GM13977 (cell line): ENCODE measurements at places on chromosomes 13 and 19.

GRCh38 chr13:81442904-81443303 lies 1102.0 kb upstream of the SPRY2 start:
- no peak for DNase-seq

DNA sequence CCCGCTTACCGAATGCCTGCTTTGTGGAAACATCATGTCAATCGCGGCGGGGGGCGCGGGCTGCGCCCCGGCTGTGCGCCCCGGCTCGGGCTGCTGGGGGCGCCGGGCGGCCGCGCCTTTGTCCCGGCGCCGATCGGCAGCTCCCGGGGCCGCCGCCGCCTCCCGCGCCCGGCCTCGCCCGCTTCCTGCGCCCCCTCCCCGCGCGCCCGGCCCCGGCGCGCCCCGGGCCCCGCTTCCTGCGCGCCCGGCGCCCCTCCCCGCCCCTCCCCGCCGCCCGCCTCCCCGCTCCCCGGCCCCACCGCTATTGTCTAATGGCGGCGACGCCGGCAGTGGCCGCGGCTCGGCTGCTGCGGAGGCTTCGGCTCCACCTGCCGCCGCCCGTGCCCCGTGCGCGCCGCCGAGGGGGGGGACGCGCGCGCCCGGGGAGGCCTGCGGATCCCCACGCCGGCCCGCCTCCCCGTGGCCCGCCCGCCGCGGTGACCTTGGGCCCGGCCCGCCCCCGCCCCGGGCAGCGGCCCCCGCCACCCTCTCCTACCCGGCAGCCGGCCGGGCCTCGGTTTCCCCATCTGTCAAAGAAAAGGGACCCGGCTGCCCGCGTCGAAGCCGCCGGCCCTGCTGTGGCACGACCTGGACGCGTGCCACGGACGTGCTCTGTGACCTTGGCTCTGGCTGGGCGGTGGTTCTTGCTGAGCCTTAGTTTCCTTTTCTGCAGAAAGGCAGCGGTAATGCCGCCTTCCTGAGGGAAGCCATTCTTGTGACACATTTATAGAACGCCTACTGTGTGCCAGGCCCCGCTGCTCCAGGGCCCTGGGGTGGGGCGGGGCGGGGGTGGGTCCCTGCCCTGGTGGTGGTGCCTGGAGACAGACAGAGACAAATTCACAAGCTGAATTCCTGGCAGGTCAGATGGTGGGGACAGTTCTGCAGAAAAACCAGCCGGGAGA lies at the start of gene TLE5:
TLE5 (minus strand) TSS at position 331 of the 941 bp plus-strand sequence; CDS start at position 36, 295 bp downstream.
- DNase-seq = peak; percentile 91

- peak; percentile 78 for DNase-seq
Observed at GRCh38 chr19:17703824-17704463, 15.3 kb upstream of the MAP1S start.

DNA sequence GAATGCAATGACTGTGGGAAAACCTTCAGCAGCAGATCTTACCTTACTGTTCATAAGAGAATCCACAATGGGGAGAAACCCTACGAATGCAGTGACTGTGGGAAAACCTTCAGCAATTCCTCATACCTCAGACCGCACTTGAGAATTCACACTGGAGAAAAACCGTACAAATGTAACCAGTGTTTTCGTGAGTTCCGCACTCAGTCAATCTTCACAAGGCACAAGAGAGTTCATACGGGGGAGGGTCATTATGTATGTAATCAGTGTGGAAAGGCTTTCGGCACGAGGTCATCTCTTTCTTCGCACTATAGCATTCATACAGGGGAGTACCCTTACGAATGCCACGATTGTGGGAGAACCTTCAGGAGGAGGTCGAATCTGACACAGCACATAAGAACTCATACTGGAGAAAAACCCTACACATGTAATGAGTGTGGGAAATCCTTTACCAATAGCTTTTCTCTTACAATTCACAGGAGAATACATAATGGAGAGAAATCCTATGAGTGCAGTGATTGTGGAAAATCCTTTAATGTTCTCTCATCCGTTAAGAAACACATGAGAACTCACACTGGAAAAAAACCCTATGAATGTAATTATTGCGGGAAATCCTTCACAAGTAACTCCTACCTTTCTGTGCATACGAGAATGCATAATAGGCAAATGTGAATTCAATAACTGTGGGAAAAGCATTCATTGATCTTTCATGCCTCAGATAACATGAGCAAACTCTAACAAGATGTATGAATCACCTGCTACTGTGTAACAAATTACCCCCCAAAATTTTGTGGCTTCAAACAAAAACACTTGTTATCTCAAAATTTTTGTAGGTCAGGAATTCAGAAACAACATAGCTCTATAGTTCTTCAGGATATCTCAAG lies 13.8 kb downstream of the ZNF557 start:
- no peak for DNase-seq

DNA sequence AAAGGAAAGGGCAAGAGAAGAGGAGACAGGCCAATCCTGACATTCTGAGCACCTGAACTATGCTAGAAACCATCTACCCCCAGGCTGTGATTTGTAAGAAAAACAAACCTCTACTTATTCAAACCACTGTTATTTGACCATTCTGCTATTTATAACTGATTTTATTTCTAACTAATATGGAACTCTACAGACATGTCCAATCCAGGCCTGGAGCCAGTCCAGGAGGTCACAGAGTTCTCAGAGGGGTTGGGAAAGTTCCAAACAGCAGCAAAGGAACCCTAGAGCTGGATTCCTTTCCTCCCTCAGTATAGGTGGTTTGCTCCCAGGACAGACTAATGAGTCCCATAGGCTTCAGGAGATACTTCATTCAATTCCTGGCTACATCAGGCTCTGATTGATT lies 24.2 kb downstream of the SIAH3 start:
- DNase-seq = no peak

DNA sequence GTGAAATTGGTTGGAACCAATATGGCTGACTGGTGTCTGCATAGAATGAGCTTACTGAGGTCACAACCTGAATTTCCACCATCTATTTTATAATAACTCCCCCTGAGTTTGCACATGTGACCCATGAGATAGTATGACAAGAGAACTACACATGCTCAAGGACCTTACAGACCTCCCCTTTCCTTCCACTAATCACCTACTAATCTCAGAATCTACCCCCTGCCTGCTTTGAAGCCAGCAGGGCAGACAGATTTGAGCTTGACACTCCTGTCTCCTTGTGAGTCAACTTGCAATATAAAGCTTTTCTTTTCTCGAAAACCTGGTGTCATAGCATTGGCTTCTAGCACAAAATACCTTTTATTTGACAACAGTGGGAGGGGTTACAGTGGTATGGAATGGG lies 248.4 kb downstream of the RFC3 start:
- no peak for DNase-seq

DNA sequence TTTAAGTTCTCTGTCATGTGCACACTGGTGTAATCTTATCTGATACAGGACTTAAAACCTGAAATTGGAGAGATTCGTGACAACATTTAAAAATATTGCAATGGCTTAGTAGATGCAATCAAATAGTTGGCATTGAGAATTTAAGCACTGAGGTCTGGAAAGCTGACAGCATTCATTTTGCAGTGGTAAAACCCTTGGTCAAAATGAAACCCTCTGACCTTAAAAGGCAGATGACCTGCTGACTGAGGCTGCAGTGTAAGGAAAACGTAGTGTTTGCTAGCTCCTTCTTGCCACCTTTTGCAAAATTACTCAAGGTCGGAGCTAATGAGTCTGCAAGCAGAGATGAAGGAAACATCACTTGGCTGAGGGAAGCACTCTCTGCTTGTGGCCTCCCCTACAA lies 150.6 kb downstream of the KCTD12 start:
- no peak for DNase-seq

- DNase-seq = peak; percentile 45
Observed at GRCh38 chr19:19405971-19406877, 749 bp downstream of the GATAD2A start.

DNA sequence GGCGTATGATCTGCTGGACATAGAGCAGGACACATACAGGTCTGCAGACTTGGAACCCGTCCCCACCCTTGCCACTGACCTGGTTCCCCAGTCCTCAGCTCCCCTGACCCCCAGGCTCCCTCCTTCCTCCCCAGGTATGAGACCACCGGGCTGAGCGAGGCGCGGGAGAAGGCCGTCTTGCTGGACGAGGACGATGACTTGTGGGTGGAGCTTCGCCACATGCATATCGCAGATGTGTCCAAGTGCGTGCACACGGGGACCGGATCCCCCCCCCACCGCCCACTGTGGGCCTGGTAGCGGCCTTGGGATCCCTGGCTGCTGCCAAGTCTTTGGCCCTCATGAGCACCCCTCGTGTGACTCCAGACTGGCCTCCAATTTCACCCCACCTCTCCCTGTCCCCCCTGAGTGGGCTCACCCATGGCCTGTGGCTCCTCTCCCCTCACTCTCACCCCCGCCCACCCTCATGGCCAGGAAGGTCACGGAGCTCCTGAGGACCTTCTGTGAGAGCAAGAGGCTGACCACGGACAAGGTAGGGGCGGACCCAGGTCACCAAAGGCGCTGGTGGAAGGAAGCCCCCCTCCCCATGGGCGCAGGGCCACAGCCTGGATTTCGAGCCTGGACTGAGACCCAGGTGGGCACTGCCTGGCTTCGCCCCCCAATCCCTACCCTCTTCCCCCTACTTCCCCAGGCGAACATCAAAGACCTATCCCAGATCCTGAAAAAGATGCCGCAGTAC lies 5.6 kb downstream of the STXBP2 start:
- DNase-seq = no peak

DNA sequence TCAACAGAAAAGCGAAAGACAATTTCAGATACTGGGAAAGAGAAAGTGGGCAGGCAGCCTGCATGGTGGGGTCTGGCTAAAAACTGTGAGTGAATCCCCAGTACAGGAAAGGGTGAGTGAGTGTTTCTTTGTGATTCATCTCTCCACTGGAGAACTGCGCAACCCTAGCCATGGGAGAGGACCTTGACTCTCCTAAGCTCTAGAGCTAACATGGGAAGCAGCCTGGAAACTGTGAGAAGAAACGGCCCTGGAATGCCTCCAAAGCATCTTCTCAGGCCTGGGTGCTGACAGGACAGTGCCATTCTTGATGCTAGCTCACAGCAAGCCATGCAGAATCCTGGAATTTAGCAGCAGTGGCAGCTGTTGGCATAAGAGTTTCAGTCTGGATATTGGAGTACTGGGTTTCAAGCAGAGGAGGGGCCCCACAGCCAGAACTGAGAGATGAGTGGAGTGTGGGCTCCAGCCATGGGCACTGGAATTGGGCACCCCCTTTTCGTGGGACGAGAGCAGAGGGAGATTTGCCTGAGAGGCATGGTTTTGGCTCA lies 18.7 kb upstream of the SLAIN1 start:
- DNase-seq = no peak

DNA sequence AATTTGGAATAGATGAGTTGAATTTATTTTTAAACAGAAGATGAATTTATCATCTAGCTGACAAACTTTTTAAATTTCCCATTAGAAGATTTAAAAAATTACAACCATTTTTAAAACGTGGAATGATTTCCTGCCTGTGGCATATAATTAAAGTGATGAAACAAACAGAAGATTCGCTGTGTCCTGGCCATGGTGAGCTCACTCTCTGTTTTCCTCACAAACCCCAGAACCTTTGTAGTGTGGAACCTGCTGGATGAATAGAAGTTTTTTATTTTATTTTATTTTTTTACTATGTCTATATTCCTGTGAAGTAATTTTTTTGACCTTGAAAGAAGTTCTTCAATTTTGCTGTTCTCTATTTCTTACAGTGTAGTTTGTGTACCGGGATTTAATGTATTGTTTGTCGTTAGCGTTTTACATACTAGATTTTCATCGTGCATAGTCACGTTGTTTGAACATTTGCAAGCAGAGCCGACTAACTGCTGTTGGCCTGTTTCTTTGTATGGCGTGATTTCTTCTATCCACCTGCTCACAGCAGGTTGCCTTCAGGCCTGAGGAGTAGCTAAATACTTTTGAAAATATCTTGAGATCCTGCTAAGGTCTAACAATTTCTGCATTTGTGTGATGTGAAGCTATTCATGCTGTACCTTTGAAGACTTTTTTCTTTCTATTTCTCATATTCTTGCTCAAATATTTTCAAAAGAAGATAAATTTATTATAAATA lies 149.2 kb downstream of the GGACT start:
- no peak for DNase-seq

GRCh38 chr19:13796301-13797057 lies 1.2 kb downstream of the ZSWIM4 start:
- DNase-seq = peak; percentile 75
